GM12865 (cell line): ENCODE measurements at places on chromosomes 3 and 15.

DNA sequence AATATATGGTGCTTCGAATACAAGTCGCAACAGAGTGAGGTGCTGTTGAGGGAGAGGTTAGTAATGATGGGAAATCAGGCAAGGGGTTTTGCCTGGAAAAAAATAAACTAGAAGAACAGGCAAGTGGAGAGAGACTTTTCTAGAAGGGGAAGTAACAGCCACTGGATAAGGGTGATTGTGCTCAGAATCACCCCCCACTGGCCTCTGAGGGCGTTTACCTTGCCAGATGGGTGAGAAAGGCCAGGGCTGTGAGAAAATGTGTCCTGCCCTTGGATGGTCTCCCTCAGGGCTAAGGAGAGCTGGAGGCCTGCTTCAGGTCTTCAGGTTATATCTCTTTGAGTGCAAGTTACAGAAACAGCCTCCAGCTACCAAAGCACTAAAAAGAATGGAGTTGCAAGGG, 151.8 kb downstream of the MEX3B start:
- DNase-seq = no peak

DNA sequence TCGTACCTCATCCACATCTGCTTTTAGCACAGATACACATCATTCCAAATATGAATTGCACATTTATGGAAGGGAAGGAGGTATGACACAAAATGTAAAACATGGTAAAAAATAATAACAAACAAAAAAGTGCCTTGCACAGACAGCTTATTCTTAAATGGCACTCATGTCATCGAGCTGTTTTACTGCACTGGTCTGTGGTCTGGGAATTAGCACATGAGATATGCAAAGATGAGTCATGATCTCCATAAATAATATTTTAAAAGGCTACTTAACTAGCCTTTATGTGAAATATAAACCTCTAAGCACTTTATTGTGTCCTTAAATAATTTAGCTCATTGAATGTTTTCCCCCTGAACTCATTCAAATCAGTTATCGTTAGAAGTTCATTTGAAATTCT, 142.2 kb upstream of the ZNF385D start:
- DNase-seq = no peak

GRCh38 chr15:36177590-36178302, 401.7 kb upstream of the CDIN1 start:
- no peak for DNase-seq

DNA sequence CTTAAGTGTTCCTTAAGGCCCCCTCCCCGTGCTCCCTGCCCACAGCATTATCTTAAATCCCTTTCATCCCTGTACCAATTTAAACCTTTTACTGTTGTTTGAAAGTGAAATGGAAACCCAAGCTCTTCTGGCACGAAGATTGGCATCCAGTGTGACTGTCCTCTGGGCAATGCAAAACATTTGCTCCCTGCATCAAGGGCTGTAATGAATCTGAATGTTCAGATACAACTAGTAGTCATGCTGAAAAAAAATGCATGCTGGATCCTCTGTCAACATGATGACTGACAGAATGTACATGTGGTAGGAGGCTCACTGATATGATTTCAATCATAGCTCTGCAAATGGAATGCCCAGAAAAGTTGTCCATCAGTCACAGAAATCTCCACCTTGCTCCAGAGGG, 8.1 kb upstream of the CDIN1 start:
- DNase-seq = no peak

- no peak for DNase-seq
Observed at GRCh38 chr3:123054931-123055330, 11.9 kb upstream of the PDIA5 start.

GRCh38 chr3:51422211-51422610, 31.1 kb downstream of the RBM15B start:
- no peak for DNase-seq

DNA sequence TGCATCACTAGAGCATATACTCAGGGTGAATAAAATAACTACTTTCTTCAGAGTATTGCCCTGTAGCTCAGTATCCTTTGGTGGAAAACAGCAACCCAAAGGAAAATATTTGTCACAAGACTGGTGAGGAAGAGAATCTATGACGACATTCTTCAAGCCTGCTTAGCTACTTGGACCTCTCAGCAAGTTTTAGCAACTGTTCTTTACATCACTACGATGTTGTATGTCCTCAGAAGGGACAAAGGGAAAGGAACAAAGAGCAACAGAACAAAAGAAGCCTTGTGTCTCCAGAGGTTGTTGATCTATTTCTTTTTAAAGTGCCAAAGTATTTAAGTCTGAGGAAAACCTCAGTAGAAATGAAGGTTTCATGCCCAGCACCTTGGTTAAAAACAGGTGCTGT, 746.7 kb downstream of the NAALADL2 start:
- no peak for DNase-seq

GRCh38 chr3:155393316-155393715, 99.8 kb upstream of the STRIT1 start:
- DNase-seq = no peak

GRCh38 chr15:68817304-68818065, 3.2 kb downstream of the ANP32A start:
- peak; percentile 91 for DNase-seq

DNA sequence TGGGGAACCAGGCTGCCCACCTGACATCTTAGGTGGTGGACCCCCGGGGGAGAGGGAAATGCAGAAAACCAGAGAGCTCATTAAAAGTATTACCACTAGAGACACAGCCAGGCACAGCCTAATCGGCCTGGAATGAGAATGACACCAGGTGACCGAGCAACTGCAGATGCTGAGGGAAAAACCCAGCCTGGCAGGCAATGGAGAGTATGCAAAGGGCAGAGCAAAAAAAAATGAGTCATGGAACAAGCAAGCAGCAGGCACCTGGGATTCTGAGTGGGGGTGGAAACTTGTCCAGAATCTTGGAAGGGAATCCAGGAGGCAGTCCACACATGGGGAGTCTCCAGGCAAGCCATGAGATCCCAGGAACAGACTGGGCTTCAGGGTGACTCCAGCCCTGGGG, 183.7 kb upstream of the LRRN1 start:
- no peak for DNase-seq

- DNase-seq = no peak
Observed at GRCh38 chr15:30041868-30042267, 40.9 kb upstream of the GOLGA8J start.

DNA sequence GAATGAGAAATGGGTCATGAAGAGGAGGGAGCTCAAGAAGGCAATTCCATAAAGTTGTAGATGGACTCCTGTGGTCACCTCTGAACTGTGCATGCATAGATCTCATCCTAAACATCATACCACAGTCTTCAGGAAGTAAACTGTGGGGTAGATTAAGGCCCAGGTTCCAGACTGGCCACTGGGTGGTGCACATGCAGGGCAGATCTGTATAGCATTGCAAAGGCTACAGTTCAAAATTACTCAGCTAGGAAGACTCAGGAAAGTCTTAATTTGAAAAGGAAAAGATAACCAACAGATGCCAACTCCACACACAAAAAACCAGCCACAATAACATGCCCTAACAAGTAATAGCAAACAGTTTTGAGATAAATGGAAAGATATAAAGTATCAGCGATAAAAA, 20.3 kb downstream of the KY start:
- DNase-seq = no peak

GRCh38 chr3:62011666-62012065, 361.7 kb downstream of the FEZF2 start:
- no peak for DNase-seq

DNA sequence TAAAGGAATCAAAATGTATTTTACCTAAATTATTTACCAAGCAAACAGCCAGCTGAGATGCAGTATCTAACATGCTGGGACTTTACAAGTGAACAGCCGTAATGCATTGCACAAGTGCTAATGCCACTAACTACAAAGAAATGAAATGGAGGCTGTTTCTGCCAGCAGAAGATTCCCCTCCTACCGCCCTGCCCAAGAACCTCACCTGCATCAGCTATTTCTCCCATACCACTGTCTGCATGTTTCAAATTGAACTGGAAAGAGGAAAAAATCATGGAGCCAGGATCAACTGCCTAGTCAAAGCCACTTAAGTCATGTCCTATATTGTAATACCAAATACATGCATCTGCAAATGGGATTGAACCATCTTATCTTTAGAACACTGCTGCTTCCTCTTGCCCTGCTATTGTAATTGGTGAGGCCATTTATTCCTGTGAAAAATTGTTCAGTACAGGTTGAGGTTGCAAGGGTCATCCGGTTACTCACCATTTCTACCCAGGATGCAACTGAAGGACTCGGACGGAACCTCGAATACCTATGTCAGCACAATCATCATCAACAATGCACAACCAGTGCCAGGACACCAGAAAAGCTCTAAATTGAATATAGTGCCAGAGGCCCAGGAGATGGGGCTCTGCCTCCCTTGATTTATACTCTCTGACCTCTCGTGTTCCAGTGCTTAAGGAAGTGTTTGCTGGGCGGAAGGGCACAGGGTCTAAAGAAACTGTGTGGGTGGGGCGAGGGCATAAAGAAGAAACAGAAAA, 27.5 kb downstream of the ANXA2 start:
- no peak for DNase-seq

- no peak for DNase-seq
Observed at GRCh38 chr3:168275662-168276061, 179.9 kb upstream of the GOLIM4 start.

DNA sequence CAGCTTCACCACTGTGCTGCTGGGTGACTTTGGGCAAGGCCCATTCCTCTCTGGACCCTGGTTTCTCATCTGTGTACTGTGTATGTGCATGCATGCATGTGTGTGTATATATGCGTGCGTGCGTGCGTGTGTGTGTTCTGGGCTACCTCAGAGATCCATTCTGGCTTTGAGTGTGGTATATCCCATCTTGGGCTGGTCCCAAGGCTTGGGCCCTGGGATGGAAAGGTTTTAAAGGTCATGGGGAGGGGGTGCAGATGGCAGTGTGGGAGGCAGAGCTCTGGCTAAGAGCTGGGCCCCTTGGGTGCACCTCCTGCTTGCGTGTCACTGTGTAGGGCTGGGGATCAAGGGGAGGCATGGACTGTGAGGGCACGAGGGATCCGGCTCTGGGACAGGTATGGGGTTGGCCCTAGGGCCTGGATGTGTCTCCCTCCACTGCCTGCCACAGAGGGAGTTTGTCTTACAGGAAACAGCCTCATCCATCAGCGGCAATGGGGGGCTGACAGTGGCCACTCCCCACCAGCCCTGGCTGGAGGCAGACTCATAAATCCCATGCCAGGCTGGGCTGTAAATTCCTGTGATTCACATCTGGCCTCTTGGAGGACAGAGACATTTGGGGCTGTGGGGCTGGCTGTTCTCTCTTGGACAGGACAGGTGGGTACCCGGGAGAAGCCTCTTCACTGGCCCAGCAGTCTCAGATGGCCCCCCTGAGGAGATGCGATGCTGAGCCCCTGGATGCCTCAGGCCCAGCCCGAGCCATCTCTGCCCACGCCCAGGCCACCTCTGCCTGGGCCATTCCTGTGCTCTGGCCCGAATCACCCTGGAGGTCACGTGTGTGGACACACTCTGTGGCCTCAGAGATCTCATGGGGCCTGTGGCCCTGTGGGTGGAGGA, 21.4 kb upstream of the CSPG4 start:
- no peak for DNase-seq

DNA sequence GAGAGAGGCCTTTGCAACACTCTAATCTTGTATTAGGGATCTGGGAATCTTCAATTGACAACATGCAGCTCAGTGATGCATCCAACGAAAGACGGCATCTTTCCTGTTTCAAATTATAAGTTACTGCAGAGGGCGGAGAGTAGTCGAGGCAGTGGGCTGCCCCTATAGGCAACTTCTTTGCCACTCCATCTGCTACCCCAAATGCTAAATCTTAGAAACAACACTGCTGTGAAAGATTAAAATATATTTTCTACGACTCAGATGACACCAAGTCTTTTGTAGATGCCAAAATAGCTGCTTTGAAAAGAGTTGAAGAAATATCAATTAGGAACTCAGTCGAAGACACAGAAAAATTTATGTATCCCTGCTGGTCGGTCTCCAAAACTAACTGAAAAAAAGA, 161.0 kb upstream of the FEZF2 start:
- DNase-seq = no peak

DNA sequence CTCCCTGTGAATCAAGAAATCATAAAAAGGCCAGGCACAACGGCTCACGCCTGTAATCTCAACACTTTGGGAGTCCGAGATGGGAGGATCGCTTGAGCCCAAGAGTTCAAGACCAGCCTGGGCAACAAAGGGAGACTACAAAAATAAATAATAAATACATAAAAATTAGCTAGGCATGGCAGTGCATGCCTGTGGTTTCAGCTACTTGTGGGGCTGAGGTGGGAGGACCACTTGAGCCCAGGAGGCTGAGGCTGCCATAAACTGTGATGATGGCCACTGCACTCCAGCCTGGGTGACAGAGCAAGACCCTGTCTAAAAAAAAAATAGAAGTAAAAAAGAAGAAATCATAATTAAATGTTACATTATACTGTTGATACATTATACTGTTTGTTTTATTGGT, 28.0 kb upstream of the DCUN1D1 start:
- no peak for DNase-seq

DNA sequence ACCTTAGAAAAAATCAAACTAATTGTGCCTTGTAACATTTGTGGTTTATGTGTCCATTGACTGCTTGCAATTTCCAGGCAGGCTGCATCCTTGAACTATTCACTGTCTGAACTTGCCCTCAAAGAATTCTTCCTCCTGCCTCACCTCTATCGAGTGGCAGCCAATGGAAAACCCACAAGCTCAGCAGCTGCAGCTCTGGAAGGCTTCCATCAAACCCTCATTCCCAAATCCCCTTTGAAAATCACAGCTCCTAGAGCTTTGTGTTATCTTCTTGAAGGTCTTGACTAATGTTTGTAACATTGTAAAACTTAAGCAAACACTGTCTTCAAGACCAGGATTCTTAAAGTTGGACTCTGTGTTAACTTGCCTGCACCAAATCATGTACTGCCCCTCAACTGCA, 81.1 kb downstream of the FILIP1L start:
- DNase-seq = no peak

GRCh38 chr15:72706266-72706665, 20.3 kb downstream of the BBS4 start:
- DNase-seq = no peak

GRCh38 chr15:101332061-101332467, 37.0 kb upstream of the SNRPA1 start:
- DNase-seq = no peak

GRCh38 chr3:187858711-187859110, 113.4 kb upstream of the BCL6 start:
- DNase-seq = no peak

DNA sequence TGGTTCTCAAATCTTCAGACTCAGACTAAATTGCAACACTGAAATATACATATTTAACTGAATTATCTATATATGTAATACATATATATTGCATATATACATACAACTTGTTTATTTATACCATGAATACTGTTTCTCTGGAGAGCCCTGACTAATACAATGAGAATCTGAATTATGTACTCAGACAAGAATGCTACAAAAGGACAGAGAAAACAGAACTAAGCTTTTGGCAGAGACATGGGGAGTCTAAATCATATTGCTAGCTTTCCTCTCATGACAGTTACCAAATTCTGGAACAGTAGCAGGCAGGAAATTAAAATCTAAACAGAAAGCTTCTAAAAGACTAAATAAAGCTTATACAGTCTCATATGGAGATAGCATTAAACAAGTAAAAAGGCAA, 142.4 kb upstream of the KCNMB2 start:
- DNase-seq = no peak

GRCh38 chr15:76032046-76032445, 19.8 kb upstream of the NRG4 start:
- DNase-seq = no peak

- no peak for DNase-seq
Observed at GRCh38 chr3:27147215-27147614, 222.0 kb downstream of the NEK10 start.
